Hair follicle dermal papilla cell (primary cell): ENCODE measurements at places on chromosomes 16 and 17. TPM values are rescaled to one million over a fixed set of nuclear protein-coding genes. Genes with fewer than 3 reads are reported as not detected.

The CHMP6 gene
- 22.1 and 22.7 TPM in 2 replicates for total RNA-seq

The CFAP119 gene
- 0.36 and 0.49 TPM in 2 replicates for total RNA-seq

The KCNH4 gene
- under 0.01 TPM in 1 of 2 replicates, not detected in the other for total RNA-seq

The RAD51C gene
- 11.5 and 11.7 TPM in 2 replicates for total RNA-seq

The PSMC3IP gene
- 0.97 and 1.3 TPM in 2 replicates for total RNA-seq

The EPX gene
- total RNA-seq = not detected in 2 replicates

The PPM1E gene
- total RNA-seq = 0.49 and 0.97 TPM in 2 replicates

The TUBB3 gene
- 211 and 247 TPM in 2 replicates for total RNA-seq

The OTOP3 gene
- not detected in 2 replicates for total RNA-seq

The GSG1L2 gene
- total RNA-seq = not detected in 2 replicates

The ASIC2 gene
- not detected in 2 replicates for total RNA-seq

The ITGAX gene
- total RNA-seq = not detected in 2 replicates

The AXIN1 gene
- total RNA-seq = 20.0 and 28.6 TPM in 2 replicates

The SLC16A6 gene
- 0.61 and 3.4 TPM in 2 replicates for total RNA-seq

The TAC4 gene
- not detected in 2 replicates for total RNA-seq

The OTOP2 gene
- total RNA-seq = not detected in 2 replicates

The KRTAP9-8 gene
- total RNA-seq = not detected in 2 replicates

The KRTAP17-1 gene
- not detected in 2 replicates for total RNA-seq

The SP2 gene
- 2.8 and 3.3 TPM in 2 replicates for total RNA-seq

The PRCD gene
- total RNA-seq = 1.1 and 1.3 TPM in 2 replicates

The NMRAL1 gene
- total RNA-seq = 65.2 and 67.0 TPM in 2 replicates

The CCDC40 gene
- 3.5 and 4.7 TPM in 2 replicates for total RNA-seq

The SLC5A11 gene
- total RNA-seq = 0.12 TPM in 1 of 2 replicates, not detected in the other

The SPATA33 gene
- 2.6 and 3.1 TPM in 2 replicates for total RNA-seq

The SOST gene
- 0.16 TPM in 1 of 2 replicates, not detected in the other for total RNA-seq

The VMP1 gene
- total RNA-seq = 230 and 238 TPM in 2 replicates

The LGALS9C gene
- 0.49 TPM in 1 of 2 replicates, not detected in the other for total RNA-seq

The SMPD3 gene
- 0.24 and 0.49 TPM in 2 replicates for total RNA-seq

The CDH8 gene
- 7.5 and 20.9 TPM in 2 replicates for total RNA-seq

The DNAH2 gene
- total RNA-seq = 0.12 and 0.16 TPM in 2 replicates

The KRT23 gene
- total RNA-seq = 0.16 and 0.85 TPM in 2 replicates

The ITGB3 gene
- total RNA-seq = 32.0 and 40.4 TPM in 2 replicates

The MMP2 gene
- total RNA-seq = 1,404 and 1,854 TPM in 2 replicates

The NPIPB8 gene
- total RNA-seq = not detected in 2 replicates

The KRTAP3-2 gene
- not detected in 2 replicates for total RNA-seq

The ERI2 gene
- 21.3 and 24.7 TPM in 2 replicates for total RNA-seq

The REXO5 gene
- 7.0 and 11.1 TPM in 2 replicates for total RNA-seq

The NTN1 gene
- total RNA-seq = 4.4 and 23.5 TPM in 2 replicates

The MLST8 gene
- 38.0 and 41.0 TPM in 2 replicates for total RNA-seq

The KRTAP1-3 gene
- total RNA-seq = not detected in 2 replicates

The TMEM231 gene
- total RNA-seq = 15.3 and 16.2 TPM in 2 replicates
